ENCODE measurements at places on chromosomes 4 and X.

DNA sequence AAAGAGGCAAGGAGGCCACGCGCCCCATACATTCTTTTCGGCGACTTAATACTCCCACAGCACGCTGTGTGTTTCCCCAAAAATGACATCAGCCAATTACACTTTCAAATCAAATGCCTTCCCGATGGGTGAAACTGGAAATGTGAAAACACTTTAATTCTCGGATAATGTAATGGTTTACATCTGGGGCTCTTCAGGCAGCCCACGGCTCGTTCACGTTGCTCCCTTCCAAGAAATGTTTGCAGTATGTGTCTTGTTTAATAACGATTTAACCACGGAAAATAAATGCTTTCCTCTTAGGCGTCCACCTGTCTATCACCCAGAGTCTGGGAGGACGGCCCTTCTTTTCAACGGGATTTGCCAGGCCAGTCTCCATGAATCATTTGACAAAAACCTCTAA lies 272.5 kb downstream of the SHOX start:
- DNase-seq: no peak

GRCh38 chrX:67749536-67749935 lies 205.7 kb downstream of the AR start:
- no peak for DNase-seq

DNA sequence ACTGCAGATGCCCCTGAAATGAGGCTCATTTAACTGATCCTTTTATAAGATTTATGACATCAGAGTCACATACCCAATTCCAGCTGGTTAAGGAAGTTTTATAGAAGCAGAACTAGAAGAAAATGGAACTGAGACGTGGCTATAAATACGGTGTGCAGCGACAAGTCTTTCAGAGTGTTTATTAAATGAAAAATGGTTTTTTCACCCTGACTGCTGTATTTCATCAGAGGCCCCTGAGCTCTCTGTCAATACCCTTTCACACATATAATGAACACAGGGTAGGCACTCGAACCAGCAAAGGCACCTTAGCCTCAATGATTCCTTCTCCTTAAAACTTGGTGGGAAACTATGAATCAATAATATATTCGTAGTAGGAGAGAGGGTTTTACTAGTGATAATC lies 380.8 kb upstream of the ANXA10 start:
- DNase-seq: no peak

DNA sequence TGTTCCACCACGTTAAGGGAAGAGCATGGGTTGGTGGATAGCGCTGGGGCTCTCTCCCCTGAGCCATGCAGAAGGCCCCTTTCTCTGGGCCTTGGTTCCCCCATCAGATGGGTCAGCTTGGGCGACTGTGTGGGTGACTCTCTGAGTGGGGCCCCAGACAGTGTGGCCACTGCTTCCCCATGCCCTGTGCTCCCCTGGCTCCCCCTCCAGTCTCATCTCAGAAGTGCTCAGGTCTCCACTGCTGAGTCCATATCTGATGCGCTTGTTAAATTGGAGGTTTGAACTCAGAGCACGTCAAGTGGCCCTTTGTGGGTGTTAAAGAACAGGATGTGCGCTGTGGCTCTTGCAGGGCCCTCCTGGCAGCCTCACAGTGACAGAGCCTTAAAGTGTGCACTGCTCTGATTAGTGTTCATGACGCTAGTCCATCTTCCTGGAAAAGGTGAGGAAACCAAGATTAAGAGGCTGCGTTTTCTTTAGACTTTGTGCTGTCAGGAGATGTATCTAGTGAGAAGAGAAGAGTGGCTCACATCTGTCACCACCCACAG lies 59.8 kb downstream of the NELFA start:
- DNase-seq: no peak

- DNase-seq: peak; percentile 60
Observed at GRCh38 chr4:26081795-26082498, 167.9 kb downstream of the SMIM20 start.

DNA sequence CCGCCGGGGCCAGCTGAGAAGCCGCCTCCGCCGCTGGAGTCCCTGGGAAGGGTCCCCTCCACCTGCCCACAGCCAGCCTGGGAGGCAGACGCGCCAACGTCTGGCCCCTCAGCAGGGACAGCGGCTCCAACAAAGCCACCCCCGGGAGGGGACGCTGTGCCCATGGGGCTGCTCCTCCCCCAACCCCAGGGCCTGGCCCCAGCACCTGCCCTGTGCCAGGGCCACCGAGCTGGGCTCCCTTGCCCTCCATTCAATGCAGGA lies 6.1 kb upstream of the HMX1 start:
- DNase-seq: no peak

- no peak for DNase-seq
Observed at GRCh38 chrX:43551590-43551989, 104.5 kb upstream of the MAOA start.

- no peak for DNase-seq
Observed at GRCh38 chr4:8294036-8294435, 24.5 kb downstream of the HTRA3 start.

DNA sequence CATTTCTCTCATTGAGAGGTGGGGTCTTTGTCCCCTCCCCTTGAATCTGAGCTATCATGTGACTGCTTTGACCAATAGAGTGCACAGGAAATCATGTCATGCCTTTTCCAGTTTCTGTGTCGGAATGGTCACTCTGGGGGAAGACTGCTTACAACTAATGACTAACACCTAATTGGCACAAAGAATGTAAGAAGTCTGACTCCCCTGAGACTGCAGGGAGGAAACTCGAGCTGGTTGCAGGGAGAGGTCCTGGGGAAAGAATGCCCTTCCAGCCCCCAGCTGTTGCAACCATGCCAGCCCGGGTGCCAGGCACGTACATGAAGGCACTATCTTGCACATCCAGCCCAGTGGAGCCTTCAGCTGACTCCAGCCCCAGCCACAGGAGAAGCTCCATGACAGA lies 254.2 kb downstream of the DHX15 start:
- no peak for DNase-seq

GRCh38 chr4:140246216-140246615 lies 92.2 kb upstream of the MAML3 start:
- DNase-seq: no peak

- no peak for DNase-seq
Observed at GRCh38 chr4:1323635-1324442, 23.2 kb upstream of the UVSSA start.

- peak; percentile 53 for DNase-seq
Observed at GRCh38 chr4:114694770-114695169, 96.2 kb downstream of the UGT8 start.

- no peak for DNase-seq
Observed at GRCh38 chrX:13764765-13765164, 30.2 kb downstream of the OFD1 start.

GRCh38 chrX:35711281-35711680 lies 86.9 kb upstream of the MAGEB16 start:
- no peak for DNase-seq

GRCh38 chr4:8394061-8394519 lies 46.4 kb downstream of the ACOX3 start:
- DNase-seq: no peak

DNA sequence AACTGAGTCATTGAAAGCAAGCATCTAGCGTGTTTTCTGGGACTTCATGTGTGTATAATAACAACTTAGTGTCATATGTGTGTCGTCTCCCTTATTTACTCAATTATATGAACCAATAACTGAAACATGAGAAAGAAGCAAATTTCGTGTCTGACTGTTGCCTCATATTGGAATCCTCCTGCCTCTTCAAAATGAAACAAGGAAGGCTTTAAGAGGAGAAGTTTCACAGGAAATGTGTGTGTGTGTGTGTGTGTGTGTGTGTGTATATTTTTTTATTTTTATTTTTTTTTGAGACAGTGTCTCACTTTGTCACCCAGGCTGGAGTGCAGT lies 145.8 kb upstream of the SFRP2 start:
- no peak for DNase-seq

GRCh38 chrX:40109288-40110008 lies 11.7 kb upstream of the BCOR start:
- peak; percentile 71 for DNase-seq

DNA sequence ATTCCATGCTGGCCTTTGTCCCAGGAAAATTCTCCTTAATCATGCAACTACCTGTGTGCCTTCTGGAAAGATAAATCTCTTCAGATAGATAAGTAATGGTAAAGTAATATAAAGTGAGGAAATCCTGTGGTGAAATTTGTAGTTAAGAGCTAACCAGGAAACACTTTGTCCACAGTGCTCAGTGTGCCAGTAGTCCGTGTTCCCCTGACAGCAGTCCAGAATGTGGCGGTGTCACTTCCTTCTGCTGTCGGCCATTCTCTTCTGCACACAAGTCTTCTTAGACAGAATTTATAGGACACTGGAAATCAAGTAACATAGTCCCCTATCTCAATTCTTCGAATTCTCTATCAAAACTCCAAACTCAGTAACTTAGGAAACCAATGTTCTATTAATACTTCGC lies 5.7 kb upstream of the CXXC4 start:
- no peak for DNase-seq

GRCh38 chr4:82774711-82775171 lies 23.9 kb downstream of the SCD5 start:
- DNase-seq: no peak

GRCh38 chr4:39528061-39528465 lies 824 bp upstream of the UGDH start:
- DNase-seq: peak; percentile 9

DNA sequence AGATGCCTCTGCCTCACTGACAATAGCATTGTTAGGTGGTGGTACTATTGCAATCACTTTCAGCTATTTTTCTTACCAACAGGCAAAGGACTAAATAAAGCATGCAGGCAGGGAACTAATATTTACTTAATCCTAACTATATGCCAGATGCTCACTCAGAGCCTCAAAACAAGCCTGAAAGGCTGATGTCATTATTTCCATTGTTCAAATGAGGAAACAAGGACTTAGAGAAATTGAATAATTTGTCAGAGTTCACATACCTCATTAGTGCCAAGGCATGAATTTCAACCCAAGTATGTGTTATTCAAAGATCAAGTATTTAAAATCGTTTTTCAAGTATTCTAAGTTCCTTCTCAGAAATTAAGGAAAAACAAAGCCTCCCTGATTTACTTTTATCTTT lies 374.9 kb upstream of the TECRL start:
- DNase-seq: no peak

DNA sequence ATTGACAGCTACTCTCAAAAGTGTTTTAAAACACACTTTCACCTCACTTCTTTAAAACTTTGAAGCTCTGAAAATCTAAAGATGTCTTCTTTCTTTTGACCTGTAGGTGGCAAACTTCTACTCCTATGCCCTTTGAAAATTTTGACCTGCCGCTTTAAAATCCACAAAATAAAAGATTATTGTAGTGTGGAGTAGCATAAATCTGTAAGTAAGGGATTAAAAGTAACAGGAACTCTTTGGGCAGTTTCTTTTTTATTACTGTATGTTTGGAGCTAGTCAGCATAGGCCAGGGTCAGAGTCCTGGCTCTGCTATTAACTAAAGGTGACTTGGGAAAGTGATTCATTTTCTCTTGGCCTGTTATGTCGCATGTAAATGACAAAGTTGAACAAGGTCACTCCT lies 25.5 kb downstream of the BBS12 start:
- peak; percentile 52 for DNase-seq

DNA sequence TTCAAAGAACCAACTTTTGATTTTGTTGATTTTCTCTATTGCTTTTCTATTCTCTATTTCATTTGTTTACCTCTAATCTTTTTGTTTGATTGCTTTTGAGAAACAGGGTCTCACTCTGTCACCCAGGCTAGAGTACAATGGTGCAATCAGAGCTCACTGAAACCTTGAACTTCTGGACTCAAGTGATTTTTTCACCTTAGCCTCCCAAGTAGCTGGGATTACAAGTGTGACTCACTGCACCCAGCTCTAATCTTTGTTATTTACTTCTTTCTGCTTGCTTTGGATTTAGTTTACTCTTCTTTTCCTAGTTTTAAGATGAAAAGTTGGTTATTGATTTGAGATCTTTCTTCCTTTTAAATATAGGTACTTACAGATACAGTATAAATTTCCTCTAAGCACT lies 26.2 kb downstream of the RAB9B start:
- DNase-seq: no peak

GRCh38 chr4:94486372-94486801 lies 34.6 kb downstream of the PDLIM5 start:
- DNase-seq: no peak

- DNase-seq: no peak
Observed at GRCh38 chr4:148204171-148204570, 238.0 kb downstream of the NR3C2 start.

DNA sequence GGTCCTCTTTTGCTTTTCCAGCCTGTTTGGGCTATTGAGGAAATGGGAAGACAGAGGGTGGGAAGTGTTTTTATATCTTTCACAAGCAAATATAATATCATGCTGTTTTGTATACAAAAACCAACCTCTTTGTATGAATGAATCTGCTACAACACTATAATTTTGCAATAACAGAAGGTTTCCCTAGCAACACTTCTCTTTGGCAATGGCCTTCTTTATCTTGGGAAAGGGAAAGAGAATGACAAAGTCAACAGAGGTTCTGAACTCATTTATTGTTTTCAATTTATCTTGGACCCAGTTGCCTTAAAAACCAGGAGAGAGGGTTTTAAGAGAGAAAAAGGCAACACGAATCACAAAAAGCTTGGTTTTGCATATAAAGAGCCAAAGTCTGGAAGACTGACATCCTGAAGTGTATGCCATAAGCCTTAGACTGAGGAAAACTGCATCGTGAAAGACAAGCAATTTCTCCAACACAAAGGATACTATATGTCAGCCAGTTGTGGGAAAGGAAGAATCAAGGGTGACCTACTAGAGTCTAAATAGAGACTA lies 121.8 kb upstream of the FAM241A start:
- no peak for DNase-seq

DNA sequence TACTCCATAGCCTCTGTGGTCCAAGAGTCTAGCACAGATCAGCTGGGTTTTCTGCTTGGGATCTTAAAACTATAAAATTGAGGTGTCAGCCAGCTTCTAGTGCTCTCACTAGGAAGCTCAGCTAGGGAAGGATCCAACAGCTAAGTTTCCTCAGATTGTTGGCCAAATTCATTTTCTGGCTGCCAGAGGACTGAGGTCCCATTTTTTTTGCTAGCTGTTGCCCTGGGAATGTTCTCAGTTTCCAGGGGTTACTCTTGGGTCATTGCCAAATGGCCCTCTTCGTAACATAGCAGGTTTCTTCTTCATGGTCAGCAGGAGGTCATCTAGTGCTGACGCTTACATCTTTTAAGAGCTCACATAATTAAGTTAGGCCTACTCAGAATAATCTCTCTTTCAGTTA lies 2178.2 kb downstream of the ARAP2 start:
- no peak for DNase-seq

- no peak for DNase-seq
Observed at GRCh38 chr4:3872834-3873313, 106.7 kb downstream of the ADRA2C start.

GRCh38 chrX:149131774-149132173 lies 373.3 kb downstream of the IDS start:
- DNase-seq: no peak

GRCh38 chrX:12159799-12160198 lies 21.5 kb downstream of the FRMPD4 start:
- no peak for DNase-seq

- DNase-seq: no peak
Observed at GRCh38 chr4:98399915-98400314, 138.7 kb downstream of the RAP1GDS1 start.

- no peak for DNase-seq
Observed at GRCh38 chr4:23290656-23291055, 597.9 kb downstream of the GBA3 start.

All from MM.1S (cell line).